ENCODE measurements at places on chromosomes 5 and 9. TPM values are rescaled to one million over a fixed set of nuclear protein-coding genes. Genes with fewer than 3 reads are reported as not detected.

NEUROG1 gene
- not detected for total RNA-seq

GRCh38 chr5:95216136-95216955, 68.5 kb downstream of the MCTP1 start:
- no peaks in the 10 kb centered on the region for H3K27me3 ChIP-seq
- no peaks in the 10 kb centered on the region for H3K4me1 ChIP-seq
- no peak overlapping the region for H3K27ac ChIP-seq
- H3K36me3 ChIP-seq, result no peaks in the 10 kb centered on the region
- H3K4me3 ChIP-seq, result no peak overlapping the region

DNA sequence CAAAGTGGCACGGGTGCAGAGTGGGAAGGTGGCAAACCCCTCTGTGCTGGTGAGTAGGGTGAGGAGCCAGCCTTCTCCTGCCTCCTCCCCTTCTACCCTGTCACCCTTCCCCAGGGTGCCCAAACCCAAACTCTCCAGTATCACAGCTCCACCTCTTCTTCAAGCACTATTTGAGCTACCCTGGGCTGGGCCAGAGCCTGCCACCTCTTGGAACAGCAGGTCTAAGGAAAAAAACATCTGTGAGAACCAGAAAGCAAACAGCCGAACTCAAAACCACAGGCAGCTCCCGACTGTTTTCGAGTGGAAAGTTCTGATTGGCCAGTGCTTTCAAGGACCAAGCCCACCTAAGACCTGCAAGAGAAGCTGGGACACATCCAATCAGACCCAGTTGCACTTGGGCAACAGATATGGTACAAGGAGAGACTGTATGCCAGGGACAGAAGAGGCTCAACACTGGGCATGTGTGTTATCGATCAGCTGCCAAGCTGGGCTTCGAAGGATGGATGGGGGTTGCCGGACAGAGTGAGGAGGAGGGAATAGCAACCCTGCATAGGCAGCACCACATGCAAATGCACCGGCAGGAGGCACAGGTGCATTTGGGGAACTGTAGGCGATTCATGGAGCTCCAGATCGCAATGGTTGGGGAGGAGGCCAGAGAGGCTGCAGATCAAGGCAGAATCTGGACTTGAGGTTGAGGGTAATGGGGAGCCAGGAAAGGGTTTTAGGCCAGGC, 19.7 kb downstream of the ACSL6 start:
- no peak overlapping the region for H3K27ac ChIP-seq
- no peaks in the 10 kb centered on the region for H3K4me1 ChIP-seq
- no peaks in the 10 kb centered on the region for H3K36me3 ChIP-seq

- no peaks in the 10 kb centered on the region for H3K27me3 ChIP-seq
- no peak overlapping the region for H3K4me3 ChIP-seq
- H3K36me3 ChIP-seq, result no peaks in the 10 kb centered on the region
- no peaks in the 10 kb centered on the region for H3K4me1 ChIP-seq
- H3K27ac ChIP-seq, result no peak overlapping the region
- no peak for DNase-seq
Observed at GRCh38 chr9:82584349-82584863, 478.5 kb downstream of the RASEF start.

ACOT12 gene
- not detected for total RNA-seq

WDR38 gene
- not detected for total RNA-seq

Data from heart right ventricle (tissue), 16 donors.